ENCODE measurements at places on chromosomes 2 and 18.

- no peak for DNase-seq
Observed at GRCh38 chr2:119142824-119143223, 15.7 kb downstream of the C1QL2 start.

DNA sequence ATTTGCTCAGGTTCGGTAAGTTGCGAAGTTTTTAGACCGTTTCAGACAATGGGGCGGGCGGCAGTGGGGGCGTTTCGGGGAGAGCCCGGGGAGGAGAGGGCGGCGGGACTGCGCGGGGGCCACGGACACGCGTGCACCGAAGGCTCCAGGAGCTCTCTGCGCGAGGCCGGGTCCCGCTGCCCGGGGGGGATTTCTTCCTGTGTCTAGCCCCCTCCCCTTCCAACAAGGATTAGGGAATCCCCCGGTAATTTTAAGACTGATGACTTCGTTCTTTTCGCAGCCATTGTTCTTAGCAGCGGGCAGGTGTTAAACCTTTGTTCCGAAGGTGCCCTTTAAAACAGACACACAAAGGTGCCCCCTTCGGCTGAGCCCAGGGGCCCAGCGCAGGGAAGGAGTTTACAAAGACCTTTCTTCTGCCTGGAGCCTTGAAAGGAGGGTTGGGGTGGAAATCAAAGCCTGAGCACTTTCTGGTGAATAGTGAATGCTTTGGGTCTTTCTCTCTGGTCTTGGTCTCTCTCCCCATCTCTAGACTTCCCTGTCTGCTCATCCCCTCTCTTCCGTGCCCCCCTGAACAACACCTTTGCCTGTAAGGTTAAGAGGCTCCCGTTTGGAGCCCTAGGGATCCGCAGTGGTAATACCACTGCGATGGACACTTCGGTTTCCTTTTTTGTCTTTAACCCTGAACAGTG is 2.1 kb downstream of the TRIB2 start:
- DNase-seq: no peak

GRCh38 chr2:12903272-12903671 is 186.5 kb downstream of the TRIB2 start:
- DNase-seq: no peak

- DNase-seq: no peak
Observed at GRCh38 chr18:68783506-68783905, 14.4 kb upstream of the CCDC102B start.

DNA sequence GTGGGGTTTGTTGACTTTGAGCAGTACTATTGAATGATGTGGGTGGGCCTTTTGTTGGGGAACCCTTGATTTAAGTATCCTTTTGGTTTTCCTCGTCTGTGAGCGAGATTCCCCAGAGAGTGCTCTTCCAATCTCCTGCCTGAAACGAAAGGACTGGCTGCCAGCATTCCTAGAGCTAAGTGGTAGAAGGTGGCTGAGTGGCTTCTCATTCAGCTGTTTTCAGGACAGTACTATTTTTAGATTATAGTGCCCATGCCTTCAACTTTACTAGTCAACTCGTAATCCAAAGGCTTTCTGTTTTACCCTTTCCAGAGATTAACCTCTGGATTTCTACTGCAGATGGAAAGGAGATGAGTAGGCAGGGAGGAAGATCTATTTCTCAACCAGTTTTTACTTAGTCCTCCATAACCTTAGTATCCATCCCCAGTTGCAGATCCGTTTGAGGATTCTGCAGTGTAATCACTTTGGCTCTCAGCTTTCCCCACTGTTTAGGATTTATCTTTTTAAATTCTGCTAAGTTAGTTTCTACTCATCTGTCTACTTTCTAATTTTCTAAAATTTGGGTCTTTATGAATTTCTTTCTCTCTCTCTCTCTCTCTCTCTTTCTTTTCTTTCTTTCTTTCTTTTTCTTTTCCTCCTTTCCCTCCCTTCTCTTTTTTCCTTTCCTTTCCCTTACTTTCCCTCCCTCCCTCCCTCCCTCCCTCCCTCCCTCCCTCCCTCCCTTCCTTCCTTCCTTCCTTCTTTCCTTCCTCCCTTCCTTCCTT is 9.2 kb downstream of the SLC4A1AP start:
- no peak for DNase-seq

DNA sequence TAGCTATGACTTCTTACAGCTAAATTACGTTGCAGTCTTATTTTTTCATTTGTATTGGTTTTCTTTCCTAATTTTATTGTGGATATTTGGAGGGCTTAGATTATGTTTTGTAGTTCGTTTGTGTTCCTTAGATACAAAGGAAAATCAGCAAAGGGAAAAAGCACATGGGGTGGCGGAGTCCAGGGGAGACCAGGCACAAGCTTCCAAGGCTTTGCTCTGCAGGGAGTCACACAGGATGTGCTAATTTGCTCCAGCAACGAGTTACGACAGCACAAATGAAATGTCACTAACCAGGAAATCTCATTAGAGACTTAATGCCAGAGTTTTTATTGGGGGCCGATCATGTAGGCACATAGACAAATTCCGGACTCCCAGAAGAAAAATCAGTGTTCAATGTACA is 60.5 kb upstream of the CABYR start:
- no peak for DNase-seq

GRCh38 chr2:77867146-77867545 is 345.0 kb upstream of the LRRTM4 start:
- no peak for DNase-seq

- no peak for DNase-seq
Observed at GRCh38 chr2:200136655-200137054, 169.8 kb upstream of the SPATS2L start.

GRCh38 chr2:196291426-196291825 is 120.0 kb upstream of the STK17B start:
- no peak for DNase-seq

DNA sequence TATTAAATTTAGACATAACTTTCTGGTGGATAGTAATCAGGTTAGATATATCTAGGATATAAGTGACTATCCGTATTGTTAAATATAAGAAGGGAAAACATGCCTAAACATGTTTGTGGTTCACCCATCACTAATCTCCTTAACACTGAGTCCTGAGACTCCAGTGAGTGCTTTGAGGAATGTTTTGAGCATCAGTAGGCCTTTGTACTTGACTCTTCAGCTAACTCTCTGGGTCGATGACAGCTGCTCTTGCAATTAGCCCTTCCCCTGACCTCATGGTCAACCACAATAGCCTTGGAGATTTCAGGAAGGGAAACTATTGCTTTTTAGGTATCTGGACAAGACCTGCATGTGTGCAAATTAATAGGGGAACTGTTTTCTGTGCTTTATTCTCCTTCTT is 716.8 kb downstream of the EPHA4 start:
- no peak for DNase-seq

GRCh38 chr2:37219046-37219445 is 12.3 kb downstream of the CEBPZ start:
- no peak for DNase-seq

GRCh38 chr2:179207047-179207446 is 57.6 kb downstream of the SESTD1 start:
- no peak for DNase-seq

DNA sequence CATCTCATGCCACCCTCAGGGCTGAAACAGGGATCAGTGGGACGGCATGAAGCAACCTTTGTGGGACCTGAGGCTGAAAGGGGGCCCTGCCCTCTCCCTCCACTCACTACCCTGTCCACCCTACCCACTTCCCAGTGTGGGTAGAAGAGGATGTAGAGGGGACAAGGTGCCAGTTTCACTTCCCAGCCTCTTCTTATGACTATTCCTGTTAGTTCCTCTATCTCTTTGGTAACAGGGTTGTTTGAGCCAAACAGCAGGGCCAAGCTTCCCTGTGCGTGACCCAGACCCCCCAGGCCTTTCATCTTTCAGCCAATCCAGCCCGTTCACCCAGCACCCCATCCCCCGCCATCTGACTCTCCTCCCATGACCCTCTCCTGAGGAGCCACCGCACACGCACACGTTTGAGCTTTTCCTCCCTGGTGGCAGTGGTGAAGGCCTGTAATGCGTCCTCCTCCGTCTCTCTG is 82.3 kb downstream of the STPG4 start:
- no peak for DNase-seq

DNA sequence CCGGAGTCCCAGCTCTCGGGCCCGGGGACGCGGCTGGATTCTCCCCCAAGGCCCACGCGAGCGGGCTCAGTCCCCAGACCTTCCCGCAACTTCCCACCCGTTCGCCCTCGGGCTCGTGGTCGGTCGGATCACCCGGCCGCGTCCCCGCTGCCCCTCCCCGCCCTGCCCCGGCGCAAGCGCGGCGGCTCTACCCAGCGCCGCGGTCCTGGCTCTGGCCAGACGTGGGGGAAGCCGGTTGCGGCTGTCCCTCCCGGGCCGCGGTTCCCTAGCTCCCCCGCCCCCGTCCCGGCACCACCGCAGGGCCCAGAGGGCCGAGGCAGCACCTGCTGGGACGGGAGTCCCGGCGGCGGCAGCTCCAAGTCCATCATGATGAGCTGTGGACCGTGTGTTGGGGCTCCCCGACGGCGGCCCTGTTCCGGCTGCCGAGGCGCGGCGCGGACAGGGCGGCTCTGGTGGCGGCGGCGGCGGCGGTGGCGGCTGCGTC is 276 bp downstream of the NFE2L2 start:
- no peak for DNase-seq

- DNase-seq: peak; percentile 66
Observed at GRCh38 chr2:191155608-191156071, 4.8 kb upstream of the STAT4 start.

- no peak for DNase-seq
Observed at GRCh38 chr18:22783662-22784076, 149.5 kb upstream of the RBBP8 start.

- no peak for DNase-seq
Observed at GRCh38 chr2:239199041-239199768, 201.6 kb downstream of the HDAC4 start.

DNA sequence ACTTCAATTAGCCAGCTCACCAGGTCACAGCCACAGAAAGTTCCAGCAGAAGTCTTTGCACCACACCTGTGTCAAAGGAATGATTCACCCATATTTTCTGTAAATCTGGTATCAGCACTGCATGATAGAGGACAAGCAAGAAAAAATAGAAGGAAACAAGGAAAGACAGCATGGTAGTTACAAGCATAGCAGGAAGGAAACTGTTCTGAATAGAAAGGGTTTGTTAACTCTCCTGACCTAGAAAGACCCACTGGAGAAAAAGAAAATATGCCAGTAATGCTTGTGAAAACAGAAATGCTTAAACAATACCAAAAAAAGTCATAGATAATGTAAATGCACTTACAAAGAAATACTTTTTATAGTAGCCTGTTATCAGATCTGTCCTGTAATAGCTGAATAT is 40.8 kb downstream of the SCRN3 start:
- DNase-seq: no peak

DNA sequence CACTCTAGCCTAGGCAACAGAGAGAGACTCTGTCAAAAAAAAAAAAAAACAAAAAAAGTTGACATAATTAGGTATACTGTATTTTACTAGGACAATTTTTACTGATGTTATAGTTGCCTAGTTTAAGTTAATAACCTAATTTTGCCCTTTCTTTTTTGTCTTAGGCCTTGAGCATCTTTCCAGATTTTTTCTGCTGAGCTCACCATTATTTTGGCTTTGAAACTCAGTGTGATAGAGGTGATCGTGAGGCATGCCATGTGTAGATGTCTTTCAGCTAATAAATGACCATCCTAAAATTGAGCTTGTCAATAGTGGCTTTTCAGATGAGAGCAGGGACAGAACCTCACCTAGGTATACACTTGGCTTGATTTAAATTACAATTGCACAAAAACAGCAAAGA is 47.4 kb downstream of the RPRM start:
- DNase-seq: no peak

DNA sequence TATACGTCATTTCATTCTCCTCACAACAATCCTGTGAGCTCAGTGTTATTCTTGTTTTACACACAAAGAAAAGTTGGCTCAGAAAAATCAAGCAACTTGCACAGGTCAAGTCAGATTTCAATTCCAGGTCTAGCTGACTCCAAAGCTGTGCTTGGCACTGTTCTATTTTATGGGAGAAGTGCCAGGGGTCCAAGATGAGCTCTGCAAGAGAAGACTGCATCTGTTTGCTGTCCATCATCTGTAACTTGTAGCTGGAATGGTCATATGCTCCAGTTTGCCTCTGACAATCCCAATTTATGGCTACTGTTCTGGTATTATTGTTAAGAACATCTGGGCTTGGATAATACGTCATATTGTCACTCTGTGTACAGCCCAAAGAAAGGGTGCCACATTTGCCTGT is 28.9 kb downstream of the KCNF1 start:
- no peak for DNase-seq

DNA sequence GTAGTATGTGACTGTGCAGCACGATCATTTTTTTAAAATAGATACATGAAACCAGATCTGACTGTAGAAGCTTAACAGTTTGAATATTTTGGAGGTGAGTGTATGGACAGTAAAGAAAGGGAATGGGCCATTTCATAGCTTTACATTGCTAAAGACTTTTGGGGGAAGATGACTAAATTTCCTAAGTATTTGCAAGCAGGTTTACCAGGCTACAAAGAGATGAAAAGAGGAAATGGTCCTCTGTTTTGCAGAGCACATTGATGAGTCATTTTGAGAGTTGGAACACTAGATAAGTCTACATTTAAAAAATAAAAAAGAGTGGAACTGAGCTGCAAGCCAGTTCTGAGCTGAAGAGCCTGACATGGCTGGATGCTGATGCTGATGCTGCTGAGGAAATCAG is 115.7 kb upstream of the LRATD1 start:
- no peak for DNase-seq

- DNase-seq: no peak
Observed at GRCh38 chr2:217937446-217937845, 65.3 kb downstream of the TNS1 start.

DNA sequence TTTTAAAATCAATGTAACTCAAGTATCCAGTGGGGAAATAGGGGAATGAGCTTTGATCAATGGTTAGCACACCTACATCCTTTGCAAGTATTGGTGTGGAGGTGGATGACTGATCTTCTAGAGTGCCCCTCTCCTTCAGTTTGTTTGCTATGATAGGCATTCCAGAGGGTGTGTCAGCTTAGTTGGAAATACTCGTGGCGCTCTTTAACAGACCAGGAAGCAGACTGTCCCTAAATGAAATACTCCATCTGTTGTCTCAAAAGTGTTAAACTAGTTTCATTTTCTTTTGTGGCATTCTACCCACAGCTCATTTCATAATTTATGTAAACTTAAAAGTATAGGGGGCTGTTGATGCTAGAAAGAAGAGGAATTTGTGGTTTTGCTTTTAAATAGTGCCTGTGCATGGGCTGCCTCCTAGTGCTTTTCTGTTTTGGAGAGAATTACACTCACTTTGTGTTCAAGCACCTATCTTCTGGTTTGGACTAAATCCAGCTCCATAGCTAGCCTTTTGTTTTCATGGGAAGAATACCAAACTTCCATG is 66.2 kb downstream of the STAT1 start:
- DNase-seq: no peak

GRCh38 chr18:9944805-9945204 is 31.0 kb downstream of the VAPA start:
- DNase-seq: no peak
